ENCODE measurements at places on chromosomes 3 and 15.

DNA sequence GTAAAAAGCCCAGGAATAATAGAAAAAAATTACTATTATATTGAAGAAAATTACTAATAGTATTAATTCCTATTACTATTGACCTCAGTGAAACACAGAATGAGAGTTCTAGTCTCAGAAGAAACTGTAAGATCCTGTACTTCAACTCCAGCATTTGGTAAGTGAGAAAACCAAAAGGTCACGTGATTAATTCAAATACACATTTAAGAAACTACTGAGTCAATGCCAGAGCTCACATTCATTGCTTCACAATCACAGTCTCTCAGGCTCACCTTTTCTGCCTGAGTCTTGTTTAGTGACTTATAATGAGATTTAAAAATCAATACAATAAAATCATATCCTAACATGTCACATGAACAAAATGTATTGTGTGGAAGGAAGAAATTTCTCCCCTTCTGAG lies 556.1 kb downstream of the FGF12 start:
- no peak for DNase-seq

DNA sequence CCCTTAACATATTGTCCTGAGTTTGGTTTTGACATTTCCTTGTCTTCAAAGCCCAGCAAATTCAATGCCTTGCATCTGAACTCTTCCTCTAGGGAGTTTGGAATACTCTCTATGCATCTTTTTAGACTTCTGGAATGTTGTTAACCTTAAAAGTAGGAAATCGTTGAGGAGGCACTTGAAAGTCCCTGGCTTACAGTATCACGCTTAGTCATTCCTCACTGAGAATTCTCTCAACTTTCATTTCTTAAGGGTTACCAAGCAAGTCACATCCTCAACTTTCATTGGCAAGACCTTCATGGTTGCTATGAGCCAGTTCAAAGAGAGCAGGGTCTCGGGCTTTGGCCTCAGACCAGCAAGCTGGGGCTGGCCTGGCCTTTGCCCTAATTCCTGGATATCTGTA lies 89.9 kb downstream of the ASB7 start:
- DNase-seq: no peak

DNA sequence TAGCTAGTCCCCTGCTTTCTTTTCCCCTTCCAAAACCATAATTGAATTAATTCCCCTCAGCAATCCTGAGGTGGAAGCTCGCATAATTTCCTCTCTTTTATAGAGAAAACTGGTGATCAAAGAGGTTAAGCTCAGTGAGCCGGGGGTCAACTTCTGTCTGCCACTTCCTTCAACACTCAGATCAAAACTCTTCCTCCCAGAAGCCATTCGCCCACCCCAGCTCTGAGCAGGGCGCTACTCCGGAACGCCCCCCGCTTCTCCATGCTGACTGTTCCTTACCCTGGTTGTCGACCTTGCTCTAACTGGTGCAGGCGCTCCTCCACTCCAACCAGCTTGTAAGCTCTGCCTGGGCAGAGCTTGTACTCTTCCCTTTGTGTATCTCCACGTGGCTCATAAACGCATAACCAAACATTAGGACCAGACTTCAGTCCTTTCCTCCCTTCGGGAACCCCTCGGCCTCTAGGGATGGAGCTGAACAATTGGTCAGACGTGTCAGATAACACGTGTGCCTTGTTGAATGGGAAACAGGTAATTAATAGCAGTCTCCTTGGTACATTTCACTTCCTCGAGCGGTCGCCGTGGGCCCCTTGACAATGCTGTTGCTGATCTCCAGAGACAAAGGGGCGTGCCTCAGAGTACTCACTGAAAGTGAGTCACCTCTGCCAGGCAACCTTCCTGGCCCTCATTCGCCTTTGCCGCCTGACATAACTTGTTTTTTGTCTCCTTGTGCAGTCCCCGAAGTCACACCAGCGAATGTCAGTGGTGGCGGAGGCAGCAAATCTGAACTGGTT lies 71.8 kb downstream of the IL5RA start:
- peak; percentile 29 for DNase-seq

DNA sequence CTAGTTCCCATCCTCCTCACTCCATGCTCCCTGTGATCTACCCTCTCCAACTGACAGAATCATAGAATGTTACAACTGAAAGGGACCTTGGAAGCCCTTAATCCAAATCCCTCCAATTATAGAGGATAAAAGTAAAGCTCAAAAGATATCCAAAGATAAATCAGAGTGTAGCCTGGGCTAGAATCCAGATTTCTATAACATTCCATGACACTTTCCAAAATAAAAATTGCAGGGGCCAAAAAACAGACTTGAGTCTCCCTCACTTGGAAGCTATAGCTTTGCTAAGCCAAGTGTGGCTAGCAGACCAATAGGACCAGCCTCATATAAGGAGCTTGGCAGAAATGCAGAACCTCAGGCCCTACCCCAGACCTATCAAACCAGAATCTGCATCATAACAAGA lies 148.1 kb downstream of the NTRK3 start:
- DNase-seq: no peak

DNA sequence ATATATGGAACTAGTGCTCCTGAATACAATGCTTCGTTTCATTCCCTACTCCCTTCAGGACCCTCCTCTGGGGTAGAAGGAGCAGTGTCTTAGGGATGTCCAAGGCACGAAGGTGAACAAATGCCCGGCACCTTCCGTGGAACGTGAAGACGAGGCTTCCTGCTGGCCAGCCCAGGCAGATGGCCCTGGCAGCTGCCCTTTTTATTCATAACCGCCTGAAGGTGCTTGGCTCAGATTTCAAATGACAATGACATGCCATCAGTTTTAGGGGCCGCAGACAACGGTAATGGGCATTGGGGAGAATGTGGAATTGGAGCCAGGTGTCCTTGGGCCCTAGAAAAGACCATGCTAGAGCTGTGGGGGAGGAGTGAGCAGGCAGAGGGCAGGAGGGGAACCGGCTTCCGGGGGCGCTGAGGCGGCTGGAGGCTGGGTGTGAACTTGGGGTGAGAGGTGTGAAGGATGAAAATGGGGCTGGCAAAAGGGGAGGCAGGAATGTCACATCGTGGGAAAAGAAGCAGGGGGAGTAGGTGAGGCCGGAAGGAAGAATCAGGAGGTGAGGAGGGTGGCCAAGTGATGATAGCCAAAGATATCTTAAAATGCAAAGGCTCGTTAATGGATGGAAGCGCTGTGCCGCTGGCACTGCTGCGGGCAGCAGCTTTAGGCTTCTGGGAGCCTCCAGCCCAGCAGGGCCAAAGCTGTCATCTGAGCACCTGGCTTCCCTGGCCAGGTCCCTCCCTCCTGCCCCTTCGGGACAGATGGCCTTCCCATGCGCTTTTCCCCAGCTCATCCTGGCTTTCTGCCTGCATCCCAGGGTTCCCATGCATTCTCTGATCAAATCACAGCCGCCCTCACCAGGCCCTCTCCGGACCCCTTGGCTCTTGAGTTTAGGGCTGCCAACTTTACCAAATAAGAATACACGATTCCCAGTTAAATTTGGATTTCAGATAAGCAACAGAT lies 93.7 kb downstream of the TMEM266 start:
- DNase-seq: no peak

GRCh38 chr3:9278498-9278897 lies 29.1 kb upstream of the SRGAP3 start:
- DNase-seq: no peak

GRCh38 chr3:26292780-26293179 lies 329.8 kb upstream of the LRRC3B start:
- no peak for DNase-seq

- DNase-seq: no peak
Observed at GRCh38 chr3:106130384-106131198, 261.8 kb upstream of the CBLB start.

- DNase-seq: no peak
Observed at GRCh38 chr3:48598323-48599076, 3.4 kb upstream of the COL7A1 start.

- no peak for DNase-seq
Observed at GRCh38 chr3:128683957-128684356, 33.3 kb upstream of the RPN1 start.

GRCh38 chr3:192091831-192092230 lies 630.9 kb downstream of the PYDC2 start:
- DNase-seq: no peak

- DNase-seq: no peak
Observed at GRCh38 chr15:86854176-86854575, 774.5 kb downstream of the AGBL1 start.

DNA sequence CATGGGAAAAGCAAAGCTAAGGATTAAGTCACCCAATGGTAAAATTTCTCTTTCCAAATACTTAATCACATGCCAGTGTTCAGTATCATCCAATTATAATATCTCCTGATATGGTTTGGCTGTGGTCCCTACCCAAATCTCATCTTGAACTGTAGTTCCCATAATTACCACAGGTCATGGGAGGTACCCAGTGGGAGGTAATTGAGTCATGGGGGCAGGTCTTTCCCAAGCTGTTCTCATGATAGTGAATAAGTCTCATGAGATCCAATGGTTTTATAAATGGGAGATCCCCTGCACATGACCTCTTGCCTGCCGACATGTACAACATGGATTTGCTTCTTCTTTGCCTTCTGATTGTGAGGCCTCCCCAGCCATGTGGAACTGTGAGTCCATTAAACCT lies 26.1 kb upstream of the NMB start:
- no peak for DNase-seq

- DNase-seq: no peak
Observed at GRCh38 chr3:12869035-12869621, 27.8 kb upstream of the RPL32 start.

DNA sequence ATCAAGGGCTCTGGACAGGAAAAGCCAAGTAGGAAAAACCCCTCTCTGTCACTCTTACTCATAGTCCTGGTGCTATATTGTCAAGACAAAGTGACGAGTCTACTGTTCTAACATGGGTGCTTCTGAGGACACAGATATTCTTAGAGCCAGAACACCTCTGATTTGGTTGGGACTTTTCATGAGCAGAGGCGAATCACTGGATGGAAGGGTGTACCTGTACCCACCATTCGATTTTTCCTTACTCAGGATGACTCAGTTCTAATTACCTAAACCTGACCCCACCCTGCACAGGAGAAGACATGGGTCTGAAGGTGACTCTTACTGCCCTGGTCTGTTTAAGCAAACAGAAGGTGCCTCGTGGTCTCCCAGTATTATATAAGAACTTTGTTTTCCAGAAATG lies 58.5 kb downstream of the ABCC5 start:
- no peak for DNase-seq

GRCh38 chr3:25603703-25604102 lies 61.0 kb downstream of the TOP2B start:
- no peak for DNase-seq

GRCh38 chr15:39139431-39140059 lies 441.3 kb upstream of the THBS1 start:
- DNase-seq: no peak

- DNase-seq: no peak
Observed at GRCh38 chr15:58852347-58852746, 81.1 kb downstream of the SLTM start.

GRCh38 chr3:140323561-140323960 lies 354.3 kb upstream of the TRIM42 start:
- DNase-seq: no peak

DNA sequence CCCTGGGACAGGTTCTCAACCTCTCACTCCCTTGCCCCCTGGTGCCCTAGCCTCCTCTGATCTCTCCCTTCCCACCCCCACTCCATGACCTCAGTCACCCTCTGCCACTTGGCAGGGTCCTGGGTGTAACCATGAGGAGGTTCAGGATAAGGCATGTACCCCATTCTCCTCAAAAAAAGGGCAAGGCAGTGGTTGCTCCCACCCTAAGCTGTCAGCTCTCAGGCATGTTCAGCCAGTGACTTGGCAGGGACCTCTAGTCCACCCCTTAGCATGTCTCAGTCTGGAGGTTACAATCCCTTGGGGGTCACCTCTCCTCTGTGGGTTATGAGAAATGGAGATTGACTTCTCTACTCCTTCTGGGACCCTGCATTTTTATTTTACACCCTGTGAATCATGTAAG lies 11.0 kb upstream of the BOC start:
- DNase-seq: no peak

- DNase-seq: no peak
Observed at GRCh38 chr3:130686833-130687232, 59.8 kb downstream of the PIK3R4 start.

GRCh38 chr15:87211547-87211946 lies 1045.0 kb downstream of the NTRK3 start:
- no peak for DNase-seq

GRCh38 chr3:195365371-195365770 lies 77.4 kb downstream of the ACAP2 start:
- DNase-seq: no peak

GRCh38 chr3:27616031-27616430 lies 106.1 kb downstream of the EOMES start:
- DNase-seq: peak; percentile 14

DNA sequence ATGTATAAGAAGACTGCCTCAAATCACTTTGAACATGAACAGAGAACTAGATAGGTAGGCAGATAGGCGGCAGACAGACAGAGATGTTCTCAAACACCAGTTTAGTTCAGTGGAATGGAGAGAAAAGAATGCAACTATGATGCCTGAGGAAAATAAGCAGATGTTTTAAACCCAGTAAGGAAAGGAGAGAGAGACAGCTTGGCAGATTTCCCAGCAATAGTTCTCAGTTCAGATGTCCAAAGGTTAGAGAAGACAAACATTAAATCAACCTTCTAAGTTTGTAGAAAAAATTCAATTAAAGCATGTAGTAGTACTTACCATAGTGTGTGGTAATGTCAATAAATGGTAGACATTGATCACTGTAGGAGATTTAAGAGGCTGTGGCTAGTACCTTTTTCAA lies 209.6 kb upstream of the PFN2 start:
- DNase-seq: no peak

- DNase-seq: no peak
Observed at GRCh38 chr15:55526559-55527036, 18.6 kb upstream of the DNAAF4 start.

DNA sequence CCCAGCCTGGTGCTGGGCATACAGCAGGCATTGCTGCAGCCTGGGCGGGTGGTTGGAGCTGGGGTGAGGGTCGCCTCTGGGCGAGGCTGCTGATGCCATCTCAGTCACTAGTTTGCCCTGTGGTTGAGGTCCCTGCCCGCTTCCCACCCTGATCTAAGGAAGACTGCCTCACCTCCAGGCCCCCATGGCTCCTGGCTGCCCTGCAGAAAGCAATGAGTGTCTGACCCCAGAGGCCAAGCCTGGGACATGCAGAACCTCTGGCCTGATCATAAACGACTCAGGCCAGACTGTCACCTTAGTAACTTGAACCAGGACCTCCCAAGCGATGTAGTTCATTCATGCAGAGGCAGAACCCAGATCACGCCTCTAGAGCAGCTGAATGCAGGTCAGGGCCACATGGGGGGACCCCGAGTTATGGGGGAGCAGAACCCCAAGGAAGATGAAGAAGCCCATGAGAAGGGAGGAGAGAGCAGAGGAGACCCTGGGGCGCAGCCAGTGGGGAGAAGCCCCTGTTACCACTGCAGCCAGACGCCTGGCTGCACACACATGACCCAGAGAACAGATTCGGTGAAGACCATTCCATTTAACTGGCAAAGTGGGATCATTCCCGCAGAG lies 213.9 kb downstream of the TBC1D2B start:
- DNase-seq: no peak

Data from NCI-H1417 treated with DMSO at 0.1 percent for 48 hours (cell line).